ENCODE measurements at places on chromosomes 2 and 18.

- DNase-seq = peak; percentile 74
These were observed 170.7 kb downstream of the ZNF804A start for GRCh38 chr2:184769023-184769422.

GRCh38 chr2:652881-653480 lies 24.2 kb downstream of the TMEM18 start:
- no peak for DNase-seq

- DNase-seq = no peak
These were observed 246.0 kb downstream of the LRRTM1 start for GRCh38 chr2:80058562-80058961.

- DNase-seq = no peak
These were observed 84.5 kb downstream of the POU3F3 start for GRCh38 chr2:104938231-104938941.

- DNase-seq = no peak
These were observed 144.6 kb downstream of the AKAIN1 start for GRCh38 chr18:5052491-5052890.

- DNase-seq = no peak
These were observed 111.1 kb downstream of the KLHL14 start for GRCh38 chr18:32661486-32662299.

DNA sequence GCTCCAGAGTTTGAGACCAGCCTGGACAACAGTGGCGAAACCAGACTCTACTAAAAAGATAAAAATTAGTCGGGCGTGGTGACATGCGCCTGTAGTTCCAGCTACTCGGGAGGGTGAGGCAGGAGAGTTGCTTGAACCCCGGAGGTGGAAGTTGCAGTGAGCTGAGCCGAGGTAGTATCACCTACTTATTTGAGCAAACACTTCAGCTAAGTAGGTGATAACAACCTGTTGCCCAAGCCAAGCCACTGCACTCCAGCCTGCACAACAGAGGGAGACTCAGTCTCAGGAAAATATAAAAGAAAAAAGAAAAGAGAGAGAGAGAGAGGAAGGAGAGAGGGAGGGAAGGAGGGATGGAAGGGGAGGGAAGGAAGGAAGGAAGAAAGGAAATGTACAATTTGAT lies 21.3 kb downstream of the FER1L5 start:
- no peak for DNase-seq

DNA sequence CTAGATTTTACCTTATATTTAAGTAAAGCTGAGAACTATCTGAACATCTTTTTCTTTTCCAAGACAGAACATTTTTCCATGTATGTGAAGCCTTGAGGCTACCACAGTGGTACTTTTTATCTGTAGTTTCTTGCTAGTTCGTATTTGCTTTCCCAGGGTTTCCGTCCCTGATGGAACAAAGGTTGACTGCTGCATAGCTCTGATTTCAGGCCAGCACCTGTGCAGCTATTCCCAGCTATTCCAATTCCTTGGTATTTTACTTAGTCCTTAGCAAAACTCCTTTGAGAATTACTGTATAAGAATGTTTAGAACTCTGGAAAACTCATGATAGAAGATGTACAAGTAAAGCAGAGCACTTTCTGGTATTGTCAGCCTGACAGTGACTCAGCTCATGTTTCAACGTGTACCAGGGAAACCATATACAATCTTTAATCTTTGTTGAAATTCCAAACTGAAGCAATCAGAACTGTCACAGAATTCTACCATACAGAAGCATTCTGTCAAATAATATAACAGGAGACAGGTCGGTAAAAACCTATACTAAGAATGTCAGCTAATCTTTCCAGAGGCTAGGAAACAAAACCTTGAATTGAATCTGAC lies 162.2 kb downstream of the PKP4 start:
- DNase-seq = peak; percentile 20
